Stimulated activated CD4-positive, alpha-beta T cell treated with anti-CD3 and anti-CD28 coated beads, Interleukin-1b, Interleukin-23, amount 100 ng/mL, for 1 hour (primary cell): ENCODE measurements at places on chromosomes 7 and 10.

GRCh38 chr10:48801001-48801421 is 116.3 kb downstream of the WDFY4 start:
- no peak for DNase-seq

- no peak for DNase-seq
These were observed 6.1 kb downstream of the CYP2W1 start for GRCh38 chr7:988963-989529.

DNA sequence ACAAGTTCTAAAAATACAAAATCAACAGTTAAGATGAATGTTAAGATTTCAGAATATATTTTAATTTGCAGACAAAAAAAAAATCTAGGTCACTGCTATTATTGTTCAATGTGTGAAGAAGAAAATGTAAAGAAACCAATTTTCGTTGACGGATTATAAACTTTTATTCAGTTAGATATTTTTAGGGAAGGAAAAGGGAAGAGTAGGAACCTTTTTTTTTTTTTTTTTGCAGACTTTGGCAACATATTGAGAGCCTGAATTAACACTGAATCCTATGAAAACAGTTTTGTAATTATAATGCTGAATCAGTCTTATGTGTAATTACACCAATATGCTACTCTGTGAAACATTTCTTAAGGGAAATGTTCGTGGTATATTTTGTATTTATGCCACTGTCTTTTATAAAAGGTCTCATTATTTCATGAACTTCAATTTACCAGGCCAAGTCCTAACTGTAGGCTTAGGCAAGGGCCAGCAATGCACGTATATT is 106.3 kb downstream of the ST8SIA6 start:
- DNase-seq: no peak

GRCh38 chr10:115861455-115861854 is 411.6 kb downstream of the GFRA1 start:
- no peak for DNase-seq

DNA sequence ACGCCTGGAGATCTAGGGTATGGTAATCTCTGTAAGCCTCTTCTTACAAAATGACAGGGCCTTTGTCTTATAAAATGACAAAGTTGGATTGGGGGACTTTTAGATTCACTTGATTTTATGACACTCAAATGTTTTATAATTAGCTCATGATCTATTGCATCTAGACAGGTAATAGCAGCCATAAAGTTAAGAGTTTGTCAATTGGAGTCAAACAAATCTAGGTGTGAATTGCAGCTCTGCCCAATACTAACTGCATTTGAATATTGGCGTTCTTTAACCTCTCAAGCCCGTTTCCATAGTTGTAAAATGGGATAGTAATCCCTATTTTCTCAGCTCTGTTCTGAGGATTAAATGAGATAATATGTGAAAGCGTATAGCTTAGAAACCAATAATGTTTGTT is 14.1 kb upstream of the MRC1 start:
- no peak for DNase-seq

DNA sequence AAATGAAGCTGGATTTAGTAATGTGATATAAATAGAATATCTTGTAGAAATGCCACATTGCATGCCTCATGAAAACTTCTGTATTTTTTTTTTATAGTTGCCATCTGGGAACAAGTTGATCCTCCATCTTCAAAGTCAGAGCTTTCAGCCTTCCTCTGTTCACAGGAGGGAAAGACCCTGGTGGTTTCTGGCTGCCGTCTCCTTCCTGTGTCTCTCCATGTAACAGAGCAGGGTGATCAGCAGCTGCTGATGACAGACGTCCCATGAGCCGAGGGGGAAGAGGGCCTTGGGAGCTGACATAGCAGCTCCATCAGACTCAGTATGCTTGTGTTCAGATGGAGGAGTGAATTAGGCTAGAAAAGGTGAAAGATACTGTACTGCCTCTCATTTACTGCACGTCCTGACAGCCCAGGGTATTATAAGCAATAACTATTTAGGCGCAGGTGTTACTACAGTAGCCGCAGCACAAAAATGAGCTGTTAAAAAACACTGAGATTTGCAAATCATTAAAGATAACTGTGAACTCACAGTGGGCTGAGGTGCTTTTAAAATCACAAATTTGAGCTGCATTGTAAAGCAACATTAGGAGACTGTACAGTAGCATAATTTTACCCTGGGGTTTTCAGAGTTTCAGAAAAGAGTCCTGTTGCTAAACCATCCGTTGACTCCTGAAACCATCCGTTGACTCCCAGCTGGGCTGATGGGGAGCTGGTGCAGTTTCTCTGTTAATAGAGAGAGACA is 103.3 kb downstream of the CFAP58 start:
- no peak for DNase-seq

GRCh38 chr10:43255634-43256431 is 11.0 kb downstream of the RASGEF1A start:
- no peak for DNase-seq

DNA sequence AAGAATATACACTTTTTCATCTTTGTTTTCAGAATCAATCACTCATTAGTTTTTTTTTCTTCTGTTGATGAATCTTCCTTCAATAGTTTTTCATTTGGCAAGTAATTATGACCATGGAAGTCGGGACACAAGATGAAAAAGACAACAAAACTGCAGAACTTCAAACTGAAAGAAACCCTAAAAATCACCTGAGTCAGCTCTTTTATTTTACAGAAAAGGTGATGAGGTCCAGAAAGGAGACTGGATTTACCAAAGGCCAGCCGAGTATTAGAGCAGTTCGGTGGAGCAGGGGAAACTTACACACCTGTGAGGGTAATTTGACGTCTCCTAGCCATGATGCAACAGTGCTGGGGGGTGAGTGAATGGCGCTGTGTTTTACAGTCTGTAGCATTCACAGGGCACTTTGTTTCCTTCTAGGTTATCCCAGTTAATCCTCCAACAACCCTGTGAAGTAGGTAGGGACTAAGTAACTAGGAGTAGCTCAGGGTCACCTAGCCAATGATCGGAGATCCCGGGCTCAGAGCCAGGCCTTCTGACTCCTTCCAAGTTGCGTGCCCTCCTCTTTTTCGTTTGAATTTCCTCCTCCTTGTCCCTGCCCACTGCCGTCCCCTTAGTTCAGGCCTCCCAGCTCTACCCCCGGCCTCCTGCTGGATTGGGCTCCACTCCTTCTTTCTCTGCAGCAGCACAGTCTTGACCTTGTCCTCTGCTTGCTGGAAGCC is 14.0 kb downstream of the RBM20 start:
- no peak for DNase-seq

GRCh38 chr10:133042061-133042460 is 45.7 kb upstream of the ADGRA1 start:
- no peak for DNase-seq

DNA sequence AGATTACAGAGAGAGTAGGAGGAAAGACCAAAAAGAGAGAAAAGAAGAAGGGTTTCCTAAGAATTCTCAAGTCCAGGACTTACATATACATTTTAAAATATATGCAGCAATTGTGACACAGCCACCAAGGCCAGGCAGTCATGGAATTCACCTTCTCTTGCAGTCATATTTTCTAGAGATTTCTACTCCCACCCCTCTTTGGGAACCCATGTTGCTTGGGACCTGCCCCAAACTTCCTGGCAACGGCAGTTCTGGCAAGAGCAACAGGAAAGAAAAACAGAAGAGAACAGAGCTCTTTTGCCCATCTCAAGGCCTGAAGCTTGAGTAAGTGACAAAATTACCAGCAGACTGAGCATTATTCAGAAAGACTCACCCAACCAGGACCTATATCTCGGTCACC is 128.3 kb upstream of the ASAH2 start:
- no peak for DNase-seq

DNA sequence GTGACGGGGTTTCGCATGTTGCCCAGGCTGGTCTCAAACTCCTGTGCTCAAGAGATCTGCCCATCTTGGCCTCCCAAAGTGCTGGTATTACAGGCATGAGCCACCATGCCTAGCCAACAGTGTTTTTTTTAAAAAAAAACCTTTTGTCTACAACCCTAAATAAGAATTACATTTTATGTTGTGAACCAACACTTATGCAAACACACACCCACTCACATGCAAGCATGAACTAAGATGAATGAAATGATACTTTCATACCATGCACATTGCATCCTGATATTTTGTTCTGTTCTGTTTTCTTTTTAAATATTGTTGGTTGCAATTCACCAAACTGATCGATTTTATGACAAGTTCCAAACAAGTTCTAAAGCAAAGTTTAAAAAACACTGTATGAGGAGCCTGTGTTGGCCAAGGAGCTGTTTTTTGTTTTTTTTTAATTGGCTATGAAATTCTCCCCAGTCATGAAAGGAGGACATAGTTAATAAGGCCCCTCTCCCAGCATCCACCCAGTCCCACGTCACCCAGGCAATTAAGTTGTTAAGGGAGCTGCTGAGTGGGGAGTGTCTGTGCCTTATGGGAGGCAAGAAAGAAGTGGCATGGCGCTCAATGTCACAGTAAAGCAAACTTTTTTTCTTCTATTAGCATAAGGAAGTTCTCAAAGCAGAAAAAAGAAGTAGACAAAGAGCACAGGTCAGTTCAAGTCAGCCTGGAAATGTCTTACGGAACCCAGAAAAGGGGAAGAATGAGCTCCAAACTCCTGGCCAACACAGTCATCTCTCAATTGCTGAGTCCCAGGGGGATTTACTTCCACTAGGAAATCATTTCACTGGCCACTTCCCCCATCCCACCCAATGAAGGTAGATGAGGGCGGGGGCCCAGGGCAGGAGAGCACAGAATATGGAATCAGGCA is 50.1 kb downstream of the NOD1 start:
- DNase-seq: no peak

DNA sequence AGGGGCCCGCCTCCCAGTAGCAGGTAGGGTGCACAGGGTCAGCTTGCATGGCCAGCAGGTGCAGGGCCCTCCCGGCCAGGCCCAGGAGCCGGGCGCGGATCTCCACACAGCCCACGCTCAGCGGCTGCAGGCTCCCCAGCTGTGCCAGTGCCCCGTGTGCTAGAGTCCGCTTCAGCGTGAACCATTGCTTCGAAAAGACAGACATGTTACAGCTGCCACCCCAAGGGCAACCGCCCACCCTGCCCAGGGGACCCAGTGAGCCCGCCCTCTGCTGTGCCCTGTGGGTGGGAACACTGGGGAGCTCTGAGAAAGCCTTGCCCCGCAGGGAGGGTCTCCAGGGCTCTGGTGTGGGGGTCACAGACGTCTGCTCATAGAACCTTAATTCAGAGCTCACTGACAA is 64.3 kb upstream of the NKX6-2 start:
- no peak for DNase-seq

GRCh38 chr7:139948167-139948566 is 114.6 kb downstream of the PARP12 start:
- no peak for DNase-seq

- no peak for DNase-seq
These were observed 13.8 kb downstream of the BTRC start for GRCh38 chr10:101367569-101368453.

DNA sequence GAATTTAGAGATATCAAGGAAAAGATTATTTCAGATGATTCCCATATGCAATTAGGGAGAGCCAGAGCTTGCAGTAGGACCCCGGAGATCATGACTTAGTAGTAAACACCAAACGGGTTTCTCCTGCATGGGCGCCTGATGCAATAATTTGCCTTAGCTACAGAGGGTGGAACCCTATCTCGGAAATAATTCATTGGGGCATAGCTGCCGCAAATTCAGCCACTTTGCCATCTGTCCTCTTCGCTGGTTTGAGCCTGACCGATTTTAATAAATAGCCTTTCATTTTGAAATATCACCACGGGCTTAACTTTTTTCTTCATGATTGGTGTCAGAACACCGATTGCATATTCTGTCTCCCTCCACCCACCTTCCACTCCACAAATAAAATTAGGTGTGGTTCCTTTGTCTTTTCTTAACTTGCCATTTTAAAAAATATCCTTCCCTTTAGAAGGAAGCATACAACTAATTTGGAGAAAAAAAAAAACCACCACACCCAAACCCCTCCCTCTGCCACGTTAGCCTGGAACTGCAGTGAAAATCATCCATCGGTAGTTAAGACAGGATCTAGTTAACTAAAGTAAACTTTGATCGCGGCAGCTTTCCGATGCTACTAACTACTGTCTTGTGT is 1.4 kb downstream of the GARS1 start:
- no peak for DNase-seq

GRCh38 chr10:79192677-79193003 is 123.9 kb downstream of the ZMIZ1 start:
- DNase-seq: no peak

GRCh38 chr7:85004402-85004801 is 182.5 kb downstream of the SEMA3D start:
- no peak for DNase-seq

GRCh38 chr7:150934045-150934766 is 43.9 kb downstream of the KCNH2 start:
- no peak for DNase-seq

- no peak for DNase-seq
These were observed 84.6 kb downstream of the MACC1 start for GRCh38 chr7:20132585-20132984.

DNA sequence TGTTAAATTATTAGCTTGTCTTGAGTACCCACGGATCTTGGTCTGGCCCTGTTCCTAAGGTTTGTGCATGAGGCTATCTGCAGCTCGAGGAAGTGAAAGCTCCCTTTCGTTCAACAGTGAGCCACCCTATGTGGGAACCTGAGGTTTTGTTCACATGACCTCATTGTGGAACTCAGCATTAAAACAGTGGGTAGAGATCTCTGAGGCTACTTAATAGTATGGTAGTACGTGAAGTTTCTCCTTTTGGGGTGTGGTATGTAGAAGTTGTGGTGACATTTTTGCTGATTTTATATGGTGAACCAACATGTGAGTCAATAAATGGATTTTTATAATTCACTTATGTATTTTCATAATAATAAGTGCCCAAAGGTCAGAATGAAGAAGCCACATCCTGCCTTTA is 252.7 kb upstream of the FERD3L start:
- no peak for DNase-seq

GRCh38 chr10:3494131-3494837 is 290.7 kb downstream of the KLF6 start:
- DNase-seq: no peak

DNA sequence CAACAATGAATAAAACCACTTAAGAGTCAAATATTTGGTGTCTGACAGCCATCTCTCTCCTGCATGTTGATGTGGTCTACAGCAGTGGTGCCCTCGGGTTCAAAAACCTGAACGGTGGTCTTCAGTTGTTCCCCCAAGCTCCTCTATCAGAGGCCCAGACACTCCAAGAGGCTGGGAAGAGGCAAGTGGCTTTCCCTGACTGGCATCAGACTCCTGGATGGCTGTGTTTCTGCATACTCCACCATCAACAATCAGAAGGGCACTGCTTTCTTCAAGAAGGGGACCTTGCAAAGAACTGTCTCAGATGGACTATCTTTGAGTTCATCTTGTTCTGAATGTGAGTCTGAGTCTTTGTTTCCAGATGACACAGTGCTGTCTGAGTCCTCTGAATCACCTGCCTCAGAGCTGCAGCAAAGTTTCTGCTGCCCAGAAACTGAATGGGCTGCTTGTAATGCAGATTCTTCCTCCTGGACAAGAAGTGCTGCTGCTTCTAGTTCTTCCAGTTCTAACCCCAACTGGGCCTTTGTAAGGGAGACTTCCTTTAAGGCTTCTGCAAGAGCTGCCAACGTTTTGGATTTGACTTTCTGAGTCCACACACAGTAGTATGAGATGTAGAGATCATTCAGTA is 5.9 kb upstream of the SGMS1 start:
- no peak for DNase-seq
